ENCODE measurements at places on chromosomes 13 and 19.

- H3K4me1 ChIP-seq = no peaks in the 10 kb centered on the region
- H3K36me3 ChIP-seq = no peaks in the 10 kb centered on the region
- H3K4me3 ChIP-seq = no peak overlapping the region
These were observed 58.4 kb downstream of the UNC13A start for GRCh38 chr19:17629760-17630159.

GRCh38 chr13:81487151-81487550, 1146.2 kb upstream of the SPRY2 start:
- H3K27me3 ChIP-seq = no peaks in the 10 kb centered on the region
- DNase-seq = peak; percentile 76
- no peaks in the 10 kb centered on the region for H3K4me1 ChIP-seq
- no peak overlapping the region for H3K27ac ChIP-seq
- H3K4me3 ChIP-seq = no peak overlapping the region

- no peaks in the 10 kb centered on the region for H3K27me3 ChIP-seq
- no peaks in the 10 kb centered on the region for H3K36me3 ChIP-seq
- no peak overlapping the region for H3K4me3 ChIP-seq
- no peak for DNase-seq
- H3K4me1 ChIP-seq = no peaks in the 10 kb centered on the region
- H3K27ac ChIP-seq = no peak overlapping the region
These were observed 299.2 kb upstream of the DACH1 start for GRCh38 chr13:72166102-72166650.

GRCh38 chr19:48646001-48646721, at the start of gene CA11:
Gene CA11 (minus strand): TSS chr19:48646187. CDS start chr19:48645632, 555 bp downstream.
- H3K27me3 ChIP-seq = no peaks in the 10 kb centered on the region
- H3K36me3 ChIP-seq = no peaks in the 10 kb centered on the region
- peak within 1 kb of the TSS; percentile 81 for H3K27ac ChIP-seq
- peak within 1 kb of the TSS; percentile 71 for H3K4me3 ChIP-seq
- H3K4me1 ChIP-seq = peaks cover 5% of the 10 kb centered on the region
- peak; percentile 96 for DNase-seq

DNA sequence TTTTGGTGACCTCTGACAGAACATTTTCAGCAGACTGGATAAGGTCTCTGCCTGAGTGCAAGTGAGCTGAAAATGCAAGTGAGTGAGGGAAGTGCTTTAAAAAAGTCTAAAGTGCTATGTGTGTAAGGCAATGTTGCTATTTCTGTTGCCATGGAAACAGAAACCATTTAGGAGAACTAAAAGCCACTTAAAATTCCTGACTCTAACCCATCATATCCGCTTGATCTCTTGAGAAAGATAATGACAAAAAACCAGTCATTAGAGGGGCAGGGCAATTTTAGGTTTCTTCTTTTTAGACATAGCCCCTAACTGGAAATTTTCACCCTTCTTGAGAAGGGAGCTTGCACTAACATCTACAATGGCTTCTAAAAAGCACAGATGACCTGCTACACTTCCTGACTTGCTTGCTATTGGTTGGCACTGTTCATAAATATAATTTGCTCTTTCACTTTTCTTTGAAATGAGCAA, at the start of gene CYSLTR2:
Gene CYSLTR2, plus strand, starts transcription at position 458 of the 468 bp plus-strand sequence. CDS start 52,889 bp downstream, outside the sequence.
- no peak within 1 kb of the TSS for H3K4me3 ChIP-seq
- no peaks in the 10 kb centered on the region for H3K36me3 ChIP-seq
- no peak within 1 kb of the TSS for H3K27ac ChIP-seq

- peaks cover 7% of the 10 kb centered on the region for H3K4me1 ChIP-seq
- no peaks in the 10 kb centered on the region for H3K27me3 ChIP-seq
- H3K4me3 ChIP-seq = no peak overlapping the region
- H3K36me3 ChIP-seq = no peaks in the 10 kb centered on the region
- no peak for DNase-seq
These were observed 572.7 kb downstream of the FGF9 start for GRCh38 chr13:22243469-22244163.

DNA sequence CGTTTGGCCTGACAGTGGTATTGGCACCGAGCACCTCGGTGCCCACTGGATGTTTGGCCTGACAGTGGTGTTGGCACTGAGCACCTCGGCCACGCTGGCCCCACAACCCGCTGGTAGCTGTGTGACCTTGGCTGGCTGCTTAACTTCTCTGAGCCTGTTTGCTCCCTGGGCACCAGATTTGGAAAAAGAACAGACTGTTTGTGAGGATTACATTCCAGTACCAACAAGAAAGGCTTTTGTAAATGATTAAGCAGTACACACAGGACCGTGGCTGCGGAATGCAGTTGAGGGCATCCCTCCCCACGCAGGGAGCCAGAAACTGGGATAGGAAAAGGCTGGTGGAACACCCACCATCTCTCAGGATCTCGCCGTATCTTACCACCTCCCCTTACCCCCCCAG, 31.9 kb downstream of the SLC25A42 start:
- H3K4me3 ChIP-seq = no peak overlapping the region
- H3K36me3 ChIP-seq = no peaks in the 10 kb centered on the region
- no peak for DNase-seq
- no peaks in the 10 kb centered on the region for H3K4me1 ChIP-seq
- H3K27me3 ChIP-seq = no peaks in the 10 kb centered on the region

- no peak for DNase-seq
- H3K4me1 ChIP-seq = no peaks in the 10 kb centered on the region
- H3K27me3 ChIP-seq = no peaks in the 10 kb centered on the region
- no peak overlapping the region for H3K27ac ChIP-seq
- H3K4me3 ChIP-seq = no peak overlapping the region
These were observed 419.2 kb downstream of the OLFM4 start for GRCh38 chr13:53447863-53448262.

- H3K4me3 ChIP-seq = no peak overlapping the region
- no peak overlapping the region for H3K27ac ChIP-seq
- H3K36me3 ChIP-seq = no peaks in the 10 kb centered on the region
- peak; percentile 42 for DNase-seq
These were observed 103.7 kb downstream of the LACC1 start for GRCh38 chr13:43983373-43983772.

- peaks cover 10% of the 10 kb centered on the region for H3K4me1 ChIP-seq
- peak; percentile 45 for DNase-seq
- peak overlapping the region; percentile 51 for H3K27ac ChIP-seq
- H3K27me3 ChIP-seq = no peaks in the 10 kb centered on the region
- H3K4me3 ChIP-seq = peak overlapping the region; percentile 77
These were observed 566 bp downstream of the MPV17L2 start for GRCh38 chr19:18193388-18194180.

GRCh38 chr13:19605161-19605955, 28.1 kb upstream of the MPHOSPH8 start:
- H3K36me3 ChIP-seq = no peaks in the 10 kb centered on the region
- peaks cover 3% of the 10 kb centered on the region for H3K4me1 ChIP-seq
- H3K27ac ChIP-seq = no peak overlapping the region
- H3K27me3 ChIP-seq = peaks cover 35% of the 10 kb centered on the region
- no peak overlapping the region for H3K4me3 ChIP-seq

GRCh38 chr13:37648609-37649008, 50.0 kb upstream of the POSTN start:
- DNase-seq = no peak
- H3K27me3 ChIP-seq = no peaks in the 10 kb centered on the region
- H3K27ac ChIP-seq = no peak overlapping the region
- no peaks in the 10 kb centered on the region for H3K36me3 ChIP-seq

- H3K27ac ChIP-seq = no peak overlapping the region
- no peaks in the 10 kb centered on the region for H3K36me3 ChIP-seq
- H3K4me1 ChIP-seq = no peaks in the 10 kb centered on the region
- DNase-seq = no peak
- H3K27me3 ChIP-seq = no peaks in the 10 kb centered on the region
These were observed 204.2 kb downstream of the USP12 start for GRCh38 chr13:26967119-26968038.

GRCh38 chr13:32116210-32116609, 84.6 kb downstream of the FRY start:
- no peak overlapping the region for H3K4me3 ChIP-seq
- no peaks in the 10 kb centered on the region for H3K27me3 ChIP-seq
- H3K36me3 ChIP-seq = no peaks in the 10 kb centered on the region
- no peak for DNase-seq
- H3K27ac ChIP-seq = no peak overlapping the region

- no peak overlapping the region for H3K27ac ChIP-seq
- peak overlapping the region; percentile 89 for H3K4me3 ChIP-seq
- H3K4me1 ChIP-seq = peaks cover 9% of the 10 kb centered on the region
These were observed 621 bp upstream of the TGDS start for GRCh38 chr13:94596575-94596971.

- DNase-seq = no peak
- no peaks in the 10 kb centered on the region for H3K4me1 ChIP-seq
- H3K4me3 ChIP-seq = no peak overlapping the region
- no peak overlapping the region for H3K27ac ChIP-seq
- H3K27me3 ChIP-seq = peaks cover 86% of the 10 kb centered on the region
These were observed 2.7 kb upstream of the RASAL3 start for GRCh38 chr19:15466851-15467733.

GRCh38 chr19:9295411-9295849, 14.2 kb downstream of the ZNF699 start:
- no peaks in the 10 kb centered on the region for H3K27me3 ChIP-seq
- H3K36me3 ChIP-seq = peaks cover 49% of the 10 kb centered on the region
- DNase-seq = no peak
- no peak overlapping the region for H3K4me3 ChIP-seq

DNA sequence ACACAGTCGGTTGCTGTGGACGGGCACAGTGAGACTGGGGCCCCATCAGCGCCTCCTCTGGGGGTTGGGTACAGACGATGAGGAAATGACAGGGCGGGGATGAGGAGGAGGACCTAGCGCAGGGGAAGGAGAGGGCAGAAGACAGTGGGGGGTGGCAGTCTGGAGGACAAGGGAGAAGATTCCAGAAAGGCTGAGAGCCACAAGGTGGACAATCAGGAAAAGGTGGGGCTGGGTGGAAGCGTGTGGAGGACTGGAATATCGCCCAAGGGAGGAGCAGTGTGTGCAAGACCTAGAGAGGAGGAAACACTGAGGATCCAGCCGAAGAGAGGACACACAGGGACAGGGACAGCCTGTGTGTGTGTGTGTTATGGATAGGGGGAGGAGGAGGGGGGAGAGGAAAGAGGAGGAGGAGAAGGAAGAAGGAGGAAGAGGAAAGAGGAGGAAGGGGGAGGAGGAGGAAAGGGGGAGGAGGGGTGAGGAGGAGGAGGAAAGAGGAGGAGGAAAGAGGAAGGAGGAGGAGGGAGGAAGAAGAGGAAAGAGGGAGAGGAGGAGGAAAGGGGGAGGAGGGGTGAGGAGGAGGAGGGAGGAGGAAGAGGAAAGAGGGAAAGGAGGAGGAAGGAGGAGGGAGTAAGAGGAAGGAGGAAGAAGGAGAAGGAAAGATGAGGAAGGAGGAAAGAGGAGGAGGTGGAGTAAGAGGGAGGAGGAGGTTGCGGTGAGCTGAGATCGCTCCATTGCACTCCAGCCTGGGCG, 15.8 kb upstream of the GARIN5A start:
- peaks cover 7% of the 10 kb centered on the region for H3K4me1 ChIP-seq
- H3K36me3 ChIP-seq = no peaks in the 10 kb centered on the region
- H3K27ac ChIP-seq = no peak overlapping the region
- no peak overlapping the region for H3K4me3 ChIP-seq
- peaks cover 87% of the 10 kb centered on the region for H3K27me3 ChIP-seq
- peak; percentile 24 for DNase-seq

- H3K4me3 ChIP-seq = no peak overlapping the region
- H3K27ac ChIP-seq = no peak overlapping the region
- H3K4me1 ChIP-seq = no peaks in the 10 kb centered on the region
- H3K36me3 ChIP-seq = no peaks in the 10 kb centered on the region
These were observed 20.3 kb downstream of the FLT1 start for GRCh38 chr13:28474491-28475134.

DNA sequence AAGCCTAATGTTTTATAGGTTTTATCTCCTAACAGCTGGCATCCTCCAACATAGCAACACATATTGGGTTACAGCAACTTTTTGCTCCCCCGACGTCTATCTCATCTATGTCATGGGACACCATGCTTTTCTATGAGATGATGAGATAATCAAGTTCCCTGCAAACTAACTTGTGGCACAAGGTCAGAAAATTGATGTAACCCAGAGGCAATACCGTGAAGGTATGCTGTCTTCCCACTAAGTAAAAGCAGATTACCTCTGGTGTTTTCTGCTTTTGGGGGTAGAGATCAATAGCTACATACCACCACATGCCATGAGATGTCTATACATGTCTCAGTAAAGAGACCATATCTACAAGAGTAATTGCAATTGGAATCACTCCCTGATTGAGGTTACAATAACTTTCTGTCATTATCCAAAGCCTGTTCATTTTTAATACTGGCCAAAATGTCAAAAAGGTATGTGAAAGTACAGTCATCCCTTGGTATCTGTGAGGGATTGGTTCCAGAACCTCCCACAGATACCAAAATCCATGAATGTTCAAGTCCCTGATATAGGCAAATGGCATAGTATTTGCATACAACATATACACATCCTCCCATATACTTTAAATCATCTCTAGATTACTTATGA, 131.3 kb downstream of the CYSLTR2 start:
- no peak overlapping the region for H3K27ac ChIP-seq
- no peak overlapping the region for H3K4me3 ChIP-seq
- no peaks in the 10 kb centered on the region for H3K4me1 ChIP-seq
- DNase-seq = no peak
- no peaks in the 10 kb centered on the region for H3K27me3 ChIP-seq

DNA sequence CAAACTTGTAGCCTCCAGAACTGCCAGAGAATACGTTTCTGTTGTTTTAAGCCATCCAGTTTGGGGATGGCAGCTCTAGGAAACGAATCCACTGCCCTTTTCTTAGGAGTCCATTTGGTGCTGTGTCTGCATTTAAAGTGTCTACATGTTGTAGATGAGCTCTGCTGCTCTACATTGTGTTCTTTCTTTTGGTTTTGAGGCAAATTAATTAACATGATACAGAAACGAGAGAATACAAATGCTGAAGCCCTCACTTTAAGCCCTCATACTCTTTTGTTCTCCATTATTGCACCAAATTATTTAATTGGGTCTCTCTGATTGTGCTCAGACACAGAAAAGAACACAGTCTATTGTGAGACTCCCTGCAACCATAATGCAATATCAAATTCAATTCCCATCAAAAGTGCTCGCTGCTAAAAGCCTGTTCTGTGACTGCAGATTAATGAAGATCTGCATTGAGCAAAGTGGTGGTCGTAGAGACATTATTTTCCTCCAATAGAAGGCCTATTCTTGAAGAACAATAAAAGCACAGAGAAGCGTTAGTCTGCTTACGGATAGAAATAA, 166.3 kb upstream of the SOX21 start:
- no peak overlapping the region for H3K4me3 ChIP-seq
- no peak for DNase-seq

DNA sequence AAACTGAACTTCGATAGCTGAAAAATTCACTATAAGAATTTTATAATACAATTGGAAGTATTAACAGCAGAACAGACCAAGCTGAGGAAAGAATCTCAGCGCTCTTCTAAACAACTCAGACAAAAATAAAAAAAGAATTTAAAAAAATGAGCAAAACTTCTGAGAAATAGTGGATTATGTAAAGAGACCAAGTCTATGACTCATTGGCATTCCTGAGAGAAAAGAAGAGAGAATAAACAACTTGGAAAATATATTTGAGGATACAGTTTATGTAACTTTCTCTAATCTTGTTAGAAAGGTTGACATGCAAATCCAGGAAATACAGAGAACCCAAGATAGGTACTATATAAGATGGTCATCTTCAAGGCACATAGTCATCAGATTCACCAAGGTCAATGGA, 25.4 kb downstream of the SLC25A15 start:
- no peaks in the 10 kb centered on the region for H3K27me3 ChIP-seq
- DNase-seq = no peak
- H3K4me3 ChIP-seq = no peak overlapping the region
- H3K4me1 ChIP-seq = no peaks in the 10 kb centered on the region

- H3K4me3 ChIP-seq = no peak overlapping the region
- H3K36me3 ChIP-seq = no peaks in the 10 kb centered on the region
- H3K27ac ChIP-seq = no peak overlapping the region
- no peak for DNase-seq
- H3K4me1 ChIP-seq = no peaks in the 10 kb centered on the region
- H3K27me3 ChIP-seq = no peaks in the 10 kb centered on the region
These were observed 54.7 kb upstream of the DCT start for GRCh38 chr13:94534166-94534565.

Measured in neural progenitor cell (in vitro differentiated cells).